Umbilical cord (tissue), 2 donors: ENCODE measurements at places on chromosomes 3 and 15. TPM values are rescaled to one million over a fixed set of nuclear protein-coding genes. Genes with fewer than 3 reads are reported as not detected.

DNA sequence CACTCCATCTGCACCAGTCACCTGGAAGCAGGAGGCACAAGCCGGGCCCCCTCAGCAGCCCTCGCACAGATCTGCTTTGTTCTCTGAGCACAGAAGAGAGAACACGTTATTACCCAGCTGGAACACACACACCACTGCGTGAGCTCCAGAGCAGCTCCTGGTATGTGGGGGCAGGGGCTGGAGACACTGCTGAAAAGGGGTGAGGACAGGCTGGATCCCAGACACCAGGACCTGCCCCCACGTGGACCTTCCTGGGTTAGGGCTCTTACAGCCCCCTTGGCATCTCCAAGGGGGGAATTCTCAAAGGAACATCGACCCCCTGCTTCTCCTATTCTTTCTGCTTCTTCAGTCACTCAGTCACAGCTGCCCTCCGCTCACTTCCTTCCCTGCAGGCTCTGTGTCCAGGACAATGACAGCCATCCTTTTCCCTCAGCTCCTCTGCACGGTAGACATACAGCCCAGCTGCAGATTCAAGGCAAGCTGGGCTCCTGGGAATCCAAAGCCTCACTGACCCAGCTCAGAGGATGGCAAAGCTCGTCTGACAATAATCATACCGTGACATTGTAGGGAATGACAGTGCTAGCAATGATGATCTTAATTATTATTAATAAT, 33.7 kb downstream of the PRR20G start:
- no peak for DNase-seq

The THUMPD3 gene
- 16.1 TPM for total RNA-seq

DNA sequence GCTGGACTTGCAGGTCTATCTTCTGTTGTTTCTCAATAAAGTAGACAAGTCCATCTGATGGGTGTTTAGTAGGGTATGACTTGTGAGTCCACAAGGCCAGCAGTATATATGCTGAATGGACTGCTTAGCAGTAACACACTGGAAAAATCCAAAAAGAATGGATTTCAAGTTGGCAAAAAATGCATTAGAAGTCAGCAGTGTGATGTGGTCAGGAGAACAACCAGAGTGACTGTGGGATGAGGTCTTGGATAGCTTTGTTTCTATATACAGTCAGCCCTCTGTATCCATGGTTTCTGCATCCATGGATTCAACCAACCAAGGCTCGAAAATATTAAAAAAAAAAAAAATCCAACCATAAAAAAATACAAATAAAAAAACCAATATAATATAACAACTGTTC, 55.8 kb downstream of the LPP start:
- DNase-seq = no peak

The ENTPD3 gene
- 0.48 TPM for total RNA-seq

The BUB1B gene
- 1.7 TPM for total RNA-seq

- no peak for DNase-seq
Measured at GRCh38 chr3:81390796-81391195, 370.6 kb downstream of the GBE1 start.

- DNase-seq = no peak
Measured at GRCh38 chr3:45509768-45510129, 84.8 kb upstream of the LIMD1 start.

DNA sequence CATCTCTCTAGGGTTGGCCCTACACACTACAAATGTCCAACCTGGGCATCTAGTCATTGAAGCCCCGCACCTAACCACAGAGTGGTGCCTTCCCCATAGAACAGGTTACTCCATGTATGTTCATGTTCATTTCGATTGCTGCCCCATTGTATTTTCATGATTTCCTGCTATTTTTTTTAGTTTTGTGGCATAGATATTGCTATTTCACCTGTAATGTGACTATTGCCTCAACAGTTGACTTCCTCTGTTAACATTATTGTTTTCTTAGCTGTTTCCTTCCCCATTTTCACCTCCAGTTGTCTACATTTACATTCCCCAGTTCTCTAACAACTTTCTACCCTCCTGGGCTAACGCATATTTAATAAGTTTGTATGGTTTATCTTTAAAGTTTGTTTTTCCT, 137.7 kb upstream of the RBMS3 start:
- DNase-seq = no peak

GRCh38 chr3:14202874-14203520, 24.4 kb downstream of the LSM3 start:
- DNase-seq = no peak

- DNase-seq = peak; percentile 90
Measured at GRCh38 chr15:73924171-73924921, 1.9 kb upstream of the LOXL1 start.

DNA sequence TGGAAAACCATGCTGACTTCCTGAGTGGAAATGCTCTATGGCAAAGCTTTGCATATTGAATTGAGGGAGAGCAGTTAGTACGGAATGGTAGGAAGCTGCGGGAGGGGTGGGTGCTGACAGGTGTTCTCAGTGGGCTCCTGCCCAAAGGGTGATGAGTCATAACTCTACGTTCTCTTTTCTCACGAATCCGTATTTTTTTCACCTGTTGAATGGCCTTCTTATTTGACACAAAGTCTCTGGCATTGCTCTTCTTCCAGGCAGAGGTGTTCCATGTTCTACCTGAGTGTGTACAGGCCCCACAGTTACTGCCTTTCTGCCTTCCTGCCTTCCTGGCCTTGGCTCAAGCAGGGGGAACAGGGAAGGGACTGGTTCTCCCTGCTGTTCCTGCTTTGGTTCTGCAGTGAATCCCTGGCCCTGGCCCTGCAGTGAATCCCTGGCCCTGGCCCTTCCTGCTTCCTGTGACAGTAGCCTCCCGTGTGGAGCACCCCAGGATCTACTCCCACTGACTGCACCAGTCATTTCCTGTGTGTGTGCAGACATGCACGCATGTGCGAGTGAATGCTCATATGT, 31.9 kb downstream of the TRAK1 start:
- DNase-seq = peak; percentile 38

- DNase-seq = no peak
Measured at GRCh38 chr3:177881351-177881750, 654.9 kb upstream of the KCNMB2 start.

The TMEM45A gene
- total RNA-seq = 178 TPM

The DAZL gene
- total RNA-seq = 2.9 TPM

The OR5H2 gene
- 13.2 TPM for total RNA-seq

- DNase-seq = peak; percentile 29
Measured at GRCh38 chr3:177710506-177710905, 513.2 kb upstream of the TBL1XR1 start.

- DNase-seq = no peak
Measured at GRCh38 chr15:58293622-58294550, 137.9 kb upstream of the LIPC start.

GRCh38 chr15:48899793-48900192, 21.9 kb downstream of the EID1 start:
- DNase-seq = no peak

DNA sequence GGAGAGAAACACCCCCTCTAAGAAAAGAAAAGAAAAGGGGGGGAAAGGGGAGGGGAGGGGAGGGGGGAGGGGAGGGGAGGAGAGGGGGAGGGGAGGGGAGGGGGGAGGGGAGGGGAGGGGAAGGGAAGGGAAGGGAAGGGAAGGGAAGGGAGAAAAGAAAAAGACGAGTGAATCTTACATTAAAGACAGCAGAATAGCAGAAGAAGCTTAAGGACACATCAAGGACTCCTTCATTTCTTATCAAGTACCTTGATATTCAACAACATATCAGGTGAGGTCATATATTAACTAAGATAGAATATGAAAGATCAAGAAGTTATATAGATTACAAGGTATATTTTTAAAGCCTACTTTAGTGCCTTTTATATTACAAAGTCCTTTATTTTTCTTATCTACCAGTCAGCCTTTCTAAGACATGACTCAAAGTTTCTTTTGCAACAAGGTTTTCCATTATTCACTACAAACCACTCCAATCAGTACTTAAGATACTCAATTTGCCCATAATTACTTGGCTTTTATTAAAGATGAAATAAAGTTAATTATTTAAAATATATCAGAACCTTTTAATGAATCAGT, 17.7 kb upstream of the AADAC start:
- no peak for DNase-seq

DNA sequence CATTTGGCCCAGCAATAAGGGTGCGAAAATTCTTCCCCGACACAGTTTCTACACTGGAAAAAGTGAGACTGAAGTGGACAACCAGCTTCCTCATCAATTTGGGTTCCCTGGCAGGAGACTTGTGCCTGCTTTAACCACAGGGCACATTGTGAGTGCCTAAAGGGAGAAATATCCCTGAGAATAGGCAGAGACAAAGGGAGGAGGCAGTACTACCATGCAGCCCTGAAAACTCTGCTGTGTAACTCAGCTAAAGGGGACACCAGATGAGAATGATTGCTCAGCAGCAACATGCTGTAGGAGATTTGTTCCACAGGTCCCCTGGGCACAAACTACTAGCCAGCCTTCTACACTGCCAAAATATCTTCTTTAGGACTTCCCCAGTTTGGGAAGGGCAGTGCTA, 15.6 kb upstream of the KPNA4 start:
- no peak for DNase-seq

GRCh38 chr15:45224621-45225217, 27.3 kb upstream of the SLC28A2 start:
- DNase-seq = no peak

DNA sequence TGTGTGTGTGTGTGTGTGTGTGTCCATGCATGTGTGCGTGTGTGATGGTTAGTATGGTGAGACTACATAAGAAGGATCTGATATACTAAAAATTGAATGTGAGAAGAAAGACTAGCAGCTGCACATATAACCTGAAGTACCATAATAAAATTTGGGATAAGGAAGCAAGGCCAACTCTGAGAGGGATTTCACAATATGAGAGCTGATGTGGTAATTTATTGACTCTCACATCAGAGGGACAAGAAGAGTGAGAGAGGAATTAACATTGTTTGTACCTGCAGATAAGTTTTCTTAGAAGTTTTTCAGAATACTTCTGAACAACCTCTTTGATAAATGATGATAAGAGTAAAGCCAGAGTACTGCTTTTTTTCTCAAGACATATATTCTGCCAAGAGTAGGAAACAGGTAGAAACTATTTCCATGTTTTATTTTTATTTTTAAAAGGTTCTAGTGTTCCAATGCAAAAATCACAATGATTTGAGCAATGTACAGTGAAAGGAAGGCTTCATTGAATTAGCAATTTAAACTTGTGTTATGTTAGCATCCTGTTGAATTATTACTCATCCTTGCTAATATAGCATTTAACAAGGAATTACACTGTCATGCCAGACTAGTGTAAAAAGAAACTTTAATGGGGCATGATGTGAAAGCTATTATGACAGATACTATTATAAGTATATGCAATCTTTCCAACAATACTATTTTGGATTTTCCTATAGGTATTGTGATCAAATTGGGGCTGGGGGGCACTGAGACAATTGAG, 415.5 kb upstream of the ARPP21 start:
- no peak for DNase-seq

GRCh38 chr3:127049393-127049792, 66.5 kb downstream of the PLXNA1 start:
- no peak for DNase-seq

DNA sequence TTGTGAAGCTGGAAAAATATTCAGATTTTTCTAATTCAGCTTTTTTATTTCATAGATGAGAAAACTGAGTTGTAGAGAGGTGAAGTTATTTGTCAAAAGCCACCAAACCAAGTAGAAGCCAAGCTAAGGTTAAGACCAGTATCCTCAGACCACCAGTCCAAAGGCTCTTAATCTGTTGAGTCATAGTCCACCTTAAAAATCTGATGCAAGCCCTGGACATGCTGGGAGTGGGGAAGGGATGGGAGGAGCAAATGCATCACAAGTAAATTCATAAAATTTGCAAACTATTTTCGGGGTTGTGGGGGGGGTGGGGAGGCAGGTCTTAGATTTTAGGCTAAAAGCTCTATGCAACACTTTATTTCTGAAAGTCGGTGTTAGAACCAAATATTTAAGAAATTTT, 307.7 kb upstream of the SEMA6D start:
- no peak for DNase-seq

- no peak for DNase-seq
Measured at GRCh38 chr3:161558236-161558635, 61.6 kb downstream of the OTOL1 start.

The SLCO2A1 gene
- total RNA-seq = 4.3 TPM

The FRMD5 gene
- total RNA-seq = 5.8 TPM

DNA sequence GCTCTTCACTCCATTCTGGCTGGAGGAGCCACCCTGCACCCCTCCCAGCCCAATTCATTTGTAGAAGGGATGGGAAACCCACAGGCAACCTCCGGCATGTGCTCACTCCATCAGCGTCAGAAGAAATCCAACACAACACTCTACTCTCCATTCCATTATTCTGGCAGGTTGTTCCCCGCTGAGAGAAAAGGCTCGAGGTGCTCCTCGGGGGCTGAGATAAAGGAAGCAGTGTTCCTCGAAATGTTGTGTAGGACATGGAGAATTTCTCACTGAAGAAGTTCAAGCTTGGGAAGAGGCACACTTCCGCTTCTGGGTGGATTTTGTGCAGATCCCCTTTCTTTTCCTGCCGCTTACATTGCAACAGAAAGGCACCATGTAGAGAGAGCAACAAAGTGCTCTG, 355.0 kb upstream of the CFAP20DC start:
- DNase-seq = no peak

The GABRB3 gene
- 4.8 TPM for total RNA-seq

GRCh38 chr3:44098656-44099415, 142.8 kb upstream of the TOPAZ1 start:
- DNase-seq = no peak

The DISP2 gene
- total RNA-seq = 1.2 TPM

The CALML4 gene
- 13.0 TPM for total RNA-seq

DNA sequence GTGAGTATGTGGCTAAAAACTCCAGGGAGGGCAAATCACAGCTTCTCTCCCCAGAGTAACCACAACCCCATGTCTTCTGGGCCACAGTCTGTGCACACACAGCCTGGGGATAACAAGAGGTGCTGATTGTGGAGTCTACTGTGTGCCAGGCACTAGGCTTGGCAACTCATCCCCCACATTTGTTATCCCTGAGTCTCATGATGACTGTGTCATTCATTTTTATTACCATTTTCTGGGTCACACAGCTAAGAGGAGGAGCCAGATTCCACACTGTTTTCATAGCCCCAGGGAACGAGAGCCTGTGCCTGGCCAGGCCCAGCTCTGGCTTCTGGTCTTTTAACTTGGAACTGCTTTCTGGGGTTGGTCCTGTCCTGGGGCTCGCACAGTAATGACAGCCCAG, 34.5 kb downstream of the ESYT3 start:
- DNase-seq = no peak

DNA sequence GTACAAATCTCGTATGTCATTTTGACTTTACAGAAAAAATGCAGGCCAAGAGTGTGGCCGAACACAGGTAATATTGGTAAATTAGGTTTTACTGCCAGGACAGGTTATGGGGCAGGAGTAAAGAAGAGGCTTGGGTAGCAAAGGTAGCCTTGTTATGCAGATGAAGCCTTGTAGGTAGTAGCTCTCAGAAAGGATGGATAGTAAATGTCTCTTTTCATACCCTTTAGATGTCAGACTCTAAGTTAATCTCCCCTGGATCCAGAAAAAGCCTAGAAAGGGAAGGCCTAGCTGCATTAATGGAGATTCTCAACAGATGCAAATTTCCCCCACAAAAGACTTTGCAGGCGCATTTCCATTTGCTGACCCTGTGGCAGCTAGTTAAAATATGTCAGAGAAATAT, 1445.1 kb upstream of the CADM2 start:
- no peak for DNase-seq
